ENCODE measurements at places on chromosomes 7 and 10.

DNA sequence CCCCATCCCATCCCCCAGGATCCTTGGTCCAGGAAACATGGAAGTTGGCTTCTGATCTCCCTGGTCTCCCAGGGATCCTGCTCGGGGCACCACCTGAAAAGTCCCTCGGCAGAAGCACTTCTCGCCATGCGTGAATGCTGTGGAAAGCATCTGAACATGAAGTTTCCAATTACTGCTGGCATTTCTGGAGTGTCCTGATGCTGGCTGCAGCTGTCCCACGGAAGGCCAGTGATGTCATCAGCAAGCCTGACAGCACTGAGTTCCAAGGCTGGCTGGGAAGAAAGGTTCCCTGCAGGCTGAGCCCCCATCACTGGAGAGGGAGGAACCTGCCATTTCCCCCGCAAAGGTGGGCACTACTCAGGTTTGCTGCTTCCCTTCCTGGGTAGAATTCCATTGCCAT lies 71.4 kb downstream of the KCNMA1 start:
- peak; percentile 58 for DNase-seq

DNA sequence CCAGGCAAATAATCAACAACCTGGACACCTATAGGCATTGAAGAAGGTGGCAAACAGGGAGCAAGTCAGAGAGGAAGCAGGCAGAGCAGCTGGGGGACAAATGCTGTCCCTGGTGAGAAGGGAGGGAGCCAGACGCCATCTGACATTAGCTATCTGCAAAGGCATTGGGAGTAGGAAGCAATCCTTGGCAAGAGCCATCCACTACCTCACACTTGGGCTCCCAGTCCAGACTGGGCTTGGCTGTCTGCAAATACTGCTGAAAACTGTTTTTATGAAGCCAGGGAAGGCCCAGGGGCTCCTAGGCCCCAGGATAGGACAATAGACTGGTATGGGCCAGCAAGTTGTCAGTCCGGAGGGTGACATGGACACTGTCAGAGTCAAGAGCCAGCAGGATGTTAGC lies 132.5 kb downstream of the SORBS1 start:
- no peak for DNase-seq

DNA sequence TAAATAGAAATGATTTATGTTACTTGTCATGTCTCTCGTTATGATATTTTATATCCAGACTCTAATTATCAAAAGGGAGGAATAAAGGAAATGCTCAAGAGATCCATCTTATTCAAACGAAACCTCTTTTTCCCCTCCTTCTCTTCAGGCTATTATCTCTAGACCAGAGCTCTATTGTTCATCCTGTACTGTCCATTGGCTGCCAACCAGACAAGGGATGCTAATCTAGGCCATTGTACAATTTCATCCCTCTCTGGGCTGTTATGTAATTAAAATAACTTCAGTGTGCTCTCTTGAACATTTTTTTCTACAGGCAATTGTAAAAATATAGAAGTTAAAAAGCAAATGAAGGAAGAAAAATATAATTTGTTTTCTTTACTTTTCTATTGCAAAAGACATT lies 220.4 kb downstream of the HDAC9 start:
- DNase-seq, result no peak

GRCh38 chr7:43649755-43650274 lies 66.9 kb downstream of the STK17A start:
- DNase-seq, result peak; percentile 44

GRCh38 chr7:1973321-1974251 lies 259.2 kb downstream of the MAD1L1 start:
- no peak for DNase-seq

DNA sequence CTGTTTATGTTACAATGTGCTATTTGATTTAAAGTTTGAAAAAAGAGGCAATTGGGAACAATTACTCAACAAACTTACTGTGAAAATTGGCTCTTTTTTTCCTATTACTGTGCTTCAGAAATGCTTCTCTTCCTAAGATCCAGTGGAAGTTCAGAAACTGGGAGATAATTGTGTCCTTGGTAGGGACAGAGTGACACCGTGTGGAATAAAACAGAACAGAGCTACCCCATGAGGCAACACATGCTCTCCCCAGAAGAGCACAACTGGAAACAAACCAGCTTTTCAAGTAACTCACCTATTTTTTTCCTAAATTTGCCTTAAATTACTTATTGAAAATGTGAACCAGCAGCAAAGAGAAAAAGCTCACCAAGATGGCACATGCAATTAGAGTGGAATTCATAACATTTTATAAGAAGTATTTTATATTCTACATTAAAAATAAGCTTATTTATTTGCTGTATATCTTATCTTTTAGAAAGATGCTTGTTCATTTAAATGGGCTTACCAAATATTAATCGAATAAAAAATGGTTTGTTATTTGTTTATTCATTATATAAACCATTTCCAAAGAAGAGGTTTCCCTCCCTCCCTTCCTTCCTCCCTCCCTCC lies 346.1 kb upstream of the ANKRD30A start:
- DNase-seq, result peak; percentile 71

GRCh38 chr7:39618868-39619267 lies 4.5 kb upstream of the RALA start:
- no peak for DNase-seq

GRCh38 chr7:157679607-157680006 lies 342.8 kb downstream of the DNAJB6 start:
- no peak for DNase-seq

DNA sequence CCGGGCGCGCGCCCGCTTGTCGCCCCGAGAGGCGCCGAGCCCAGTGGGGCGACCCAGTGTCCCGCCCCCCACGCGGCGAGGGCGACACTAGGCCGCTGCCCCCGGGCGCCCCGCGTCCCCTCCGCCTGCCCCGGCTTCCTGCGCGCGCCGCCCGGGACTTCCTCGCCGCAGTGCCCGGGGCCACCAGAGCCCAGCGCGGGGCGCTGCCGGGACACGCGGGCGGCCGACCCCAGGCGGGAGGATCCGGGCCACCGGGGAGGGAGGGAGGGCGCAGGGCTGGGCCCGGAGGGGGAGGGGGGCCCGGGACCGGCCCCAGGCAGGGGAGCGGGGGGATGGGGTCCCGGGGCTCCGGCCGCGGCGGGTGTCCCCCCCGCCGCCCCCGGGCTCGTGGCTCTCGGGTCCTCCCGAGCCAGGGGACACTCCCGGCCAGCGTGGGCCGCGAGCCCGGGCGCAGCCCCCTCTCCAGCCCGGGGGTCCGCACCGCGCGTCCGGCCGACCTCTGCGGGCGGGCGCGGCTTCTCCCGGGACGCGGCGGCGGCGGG lies 435 bp upstream of the PWWP2B start:
- DNase-seq, result peak; percentile 61

- DNase-seq, result no peak
Observed at GRCh38 chr10:14700546-14700945, 74.2 kb downstream of the FAM107B start.

GRCh38 chr7:93015101-93015778 lies 102.5 kb downstream of the SAMD9 start:
- DNase-seq, result peak; percentile 87

GRCh38 chr10:11225935-11226334 lies 208.3 kb downstream of the CELF2 start:
- DNase-seq, result no peak

DNA sequence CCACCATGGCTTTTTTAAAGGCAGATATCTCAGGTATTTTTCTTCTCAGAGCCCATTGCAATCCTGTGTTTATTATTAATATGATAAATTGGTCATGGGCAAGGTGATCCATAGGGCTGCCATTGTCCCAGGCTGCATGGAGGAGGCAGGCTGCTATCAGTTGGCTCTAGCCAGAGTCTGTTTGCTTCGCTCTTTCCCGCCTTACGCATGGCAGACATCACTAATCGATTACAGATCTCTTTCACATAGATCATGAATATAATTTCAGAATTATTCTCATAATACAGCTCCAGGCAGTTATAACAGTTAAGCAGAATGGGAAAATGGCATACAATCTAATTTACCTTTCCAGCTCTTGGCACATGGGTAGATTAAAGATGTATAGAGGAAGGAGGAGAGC lies 30.4 kb upstream of the HABP2 start:
- no peak for DNase-seq

GRCh38 chr7:118573085-118573484 lies 348.6 kb downstream of the ANKRD7 start:
- no peak for DNase-seq

- DNase-seq, result peak; percentile 73
Observed at GRCh38 chr7:110502888-110503465, 588.0 kb upstream of the LRRN3 start.

- no peak for DNase-seq
Observed at GRCh38 chr7:90347759-90348158, 1.2 kb downstream of the GTPBP10 start.

DNA sequence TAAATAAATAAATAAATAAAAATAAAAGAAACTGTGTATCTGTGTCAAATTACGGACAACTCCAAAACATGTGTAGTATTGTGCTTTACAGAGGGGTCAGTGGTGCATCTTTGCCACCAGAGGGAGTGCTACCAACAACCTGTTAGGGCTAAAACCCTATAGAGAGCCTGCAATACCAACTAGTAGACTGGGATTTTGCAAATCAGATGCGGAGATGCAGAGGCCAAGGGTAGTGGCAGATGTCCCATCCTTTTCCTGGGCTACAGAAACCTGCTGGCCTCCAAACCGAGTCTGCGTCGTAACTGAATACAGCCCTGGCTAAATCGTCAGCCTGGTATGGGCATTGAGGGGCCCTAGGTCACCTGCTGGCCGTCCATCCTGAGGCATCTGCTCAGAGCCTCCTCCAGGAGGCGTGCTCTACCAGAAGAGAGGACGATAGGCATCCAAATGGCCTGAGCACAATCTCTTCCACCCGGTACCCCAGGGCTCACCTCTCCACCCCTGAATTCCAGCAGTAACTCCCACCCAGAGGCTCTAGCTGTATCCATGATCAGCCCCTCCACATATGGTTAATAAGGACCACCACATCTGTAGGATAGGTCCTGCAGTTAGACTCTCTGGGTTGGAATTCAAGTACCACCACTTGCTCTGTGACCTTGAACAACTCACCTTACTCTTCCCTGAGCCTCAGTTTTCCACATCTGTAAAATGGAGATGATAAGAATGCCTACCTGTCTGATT lies 6.2 kb upstream of the RRP12 start:
- DNase-seq, result peak; percentile 82

All from EH (cell line).